T-helper 1 cell (primary cell): ENCODE measurements at places on chromosomes 2 and 18.

DNA sequence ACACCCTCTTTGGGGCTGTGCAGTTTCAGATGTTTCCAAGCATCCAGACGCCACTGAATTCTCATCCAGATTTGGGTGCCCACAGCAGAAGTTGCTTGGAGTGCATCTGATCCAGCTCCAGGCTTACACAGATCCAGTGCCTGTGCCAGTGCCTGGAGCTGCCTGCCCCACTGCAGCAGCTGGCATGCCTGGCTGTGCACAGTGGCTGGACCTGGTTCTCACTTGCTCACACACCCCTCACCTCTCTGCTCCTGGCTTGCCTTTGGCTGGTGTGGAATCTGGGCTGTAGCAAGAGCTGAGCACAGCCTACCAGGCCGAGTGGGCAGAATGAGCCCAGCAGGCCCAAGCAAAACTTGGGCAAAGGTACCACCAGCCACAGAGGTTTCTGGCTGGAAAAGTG is 137.9 kb downstream of the SPAG16 start:
- no peak for DNase-seq

DNA sequence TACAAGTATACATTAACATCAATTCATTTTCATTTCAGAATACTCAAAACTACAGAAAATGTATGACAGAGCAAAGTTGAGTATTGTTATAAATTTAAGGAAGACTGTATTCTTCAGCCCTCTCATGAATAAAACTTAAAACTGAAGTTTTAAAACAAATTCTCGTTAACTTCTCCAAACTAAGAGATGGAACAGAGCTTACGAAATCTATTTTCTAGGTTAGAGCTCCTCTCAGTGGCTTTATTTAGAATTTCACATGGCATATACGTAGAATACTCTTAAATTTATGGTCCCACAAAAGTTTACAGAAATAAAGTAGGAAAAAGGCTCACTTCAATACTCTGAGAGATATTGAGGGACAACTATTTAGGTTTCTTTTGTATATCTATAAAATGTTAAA is 612.1 kb downstream of the KCNJ3 start:
- DNase-seq, result no peak

GRCh38 chr2:88585969-88586368 is 41.3 kb downstream of the EIF2AK3 start:
- no peak for DNase-seq

DNA sequence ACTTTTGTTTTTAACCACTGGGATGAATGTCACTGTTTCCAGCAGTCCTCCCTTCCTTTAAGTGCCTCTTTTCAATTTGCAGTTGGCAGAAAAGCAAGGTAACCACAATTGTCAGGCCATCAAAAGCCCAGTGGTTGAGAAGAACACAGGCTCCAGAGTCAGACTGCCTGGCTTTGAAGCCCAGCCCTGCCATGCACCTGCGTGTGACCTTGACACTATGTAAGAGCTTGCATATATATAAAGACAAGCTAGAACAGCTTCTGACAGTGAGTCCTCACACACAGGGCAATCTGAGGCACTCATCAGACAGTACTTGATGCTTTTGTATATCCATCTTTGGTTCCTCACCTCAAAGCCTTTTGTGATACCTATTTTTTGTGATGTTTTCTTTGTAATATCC is 11.0 kb downstream of the CCBE1 start:
- DNase-seq, result no peak

- DNase-seq, result no peak
Observed at GRCh38 chr2:150522269-150522668, 34.8 kb upstream of the RND3 start.

DNA sequence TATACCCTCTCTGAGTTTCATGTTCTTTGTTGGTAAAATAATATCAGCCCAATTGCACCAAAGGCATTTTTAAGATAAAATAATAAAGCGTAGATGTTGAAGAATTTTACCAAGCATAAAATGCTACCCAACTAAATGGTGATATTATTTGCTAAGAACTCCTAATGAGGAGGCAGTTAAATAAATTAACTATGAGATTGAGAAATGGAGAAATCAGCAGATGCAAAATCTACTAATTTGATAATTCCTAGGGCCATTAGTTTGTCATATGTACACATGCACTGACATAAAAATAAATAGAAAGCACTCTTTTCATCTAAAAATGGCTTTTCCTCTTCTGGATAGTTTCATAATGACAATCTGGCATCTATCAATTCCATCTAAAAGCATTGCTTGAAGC is 681.5 kb upstream of the FAM98A start:
- DNase-seq, result no peak

GRCh38 chr2:120550893-120551446 is 184.7 kb upstream of the GLI2 start:
- DNase-seq, result no peak

GRCh38 chr2:40363631-40364030 is 88.3 kb downstream of the SLC8A1 start:
- DNase-seq, result no peak

GRCh38 chr2:231795525-231796327 is 9.5 kb downstream of the COPS7B start:
- DNase-seq, result no peak

DNA sequence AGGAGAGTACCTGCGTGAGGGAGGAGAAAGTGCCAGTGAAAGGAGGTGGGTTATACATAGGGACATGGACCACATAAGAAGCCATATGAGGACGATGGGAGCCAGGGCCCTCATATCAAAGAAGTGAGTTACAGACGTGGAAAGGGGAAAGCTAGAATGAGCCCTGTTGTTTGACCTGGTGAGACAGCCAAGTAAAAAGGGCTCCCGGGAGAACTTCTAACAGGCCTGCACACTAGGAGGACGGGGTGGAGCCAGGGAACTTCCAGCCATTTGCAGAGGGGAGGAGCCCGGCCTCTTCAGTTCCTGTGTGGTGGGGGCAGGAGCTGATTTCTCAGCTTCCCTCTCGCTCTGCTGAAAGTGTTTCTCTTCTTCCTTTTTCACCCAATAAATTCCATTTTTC is 84.1 kb upstream of the SLC66A3 start:
- DNase-seq, result no peak

DNA sequence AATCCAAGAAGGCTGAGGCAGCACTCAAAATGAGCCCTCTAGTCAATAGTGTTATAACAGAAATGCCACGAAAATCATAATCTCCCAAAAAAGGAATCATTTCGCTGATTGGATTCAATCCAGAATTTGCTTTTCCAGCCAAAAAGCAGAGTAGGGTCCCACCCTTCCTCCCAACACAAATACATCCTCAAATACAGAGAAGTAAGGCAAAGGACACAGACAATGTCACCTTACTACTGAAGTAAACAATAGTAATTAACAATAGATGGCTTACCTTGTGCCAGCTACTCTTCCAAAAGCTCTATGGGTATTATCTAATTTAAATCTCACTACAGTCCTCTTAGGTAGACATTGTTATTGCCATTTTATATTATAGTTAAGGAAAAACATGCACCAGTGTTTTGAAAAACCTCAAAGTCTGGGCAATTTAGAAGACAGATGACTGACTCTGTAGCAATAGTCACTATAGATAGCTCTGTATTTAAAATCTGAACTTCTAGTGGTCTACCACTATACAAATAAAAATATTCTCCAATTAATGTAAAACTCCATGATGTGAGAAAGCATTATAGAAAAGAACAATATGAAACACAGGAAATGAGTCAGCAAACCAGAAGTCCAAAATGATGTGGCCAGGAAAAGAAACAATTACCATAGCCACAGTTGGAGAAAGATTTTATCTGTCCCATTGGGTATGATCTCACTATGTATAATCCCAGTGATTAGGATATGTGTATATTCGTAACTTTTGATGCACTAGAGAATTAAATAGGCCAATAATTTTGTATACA is 305.0 kb upstream of the ERBB4 start:
- peak; percentile 23 for DNase-seq

- no peak for DNase-seq
Observed at GRCh38 chr18:49618742-49619681, 57.2 kb downstream of the LIPG start.

GRCh38 chr2:168343586-168343985 is 96.2 kb upstream of the STK39 start:
- DNase-seq, result no peak

DNA sequence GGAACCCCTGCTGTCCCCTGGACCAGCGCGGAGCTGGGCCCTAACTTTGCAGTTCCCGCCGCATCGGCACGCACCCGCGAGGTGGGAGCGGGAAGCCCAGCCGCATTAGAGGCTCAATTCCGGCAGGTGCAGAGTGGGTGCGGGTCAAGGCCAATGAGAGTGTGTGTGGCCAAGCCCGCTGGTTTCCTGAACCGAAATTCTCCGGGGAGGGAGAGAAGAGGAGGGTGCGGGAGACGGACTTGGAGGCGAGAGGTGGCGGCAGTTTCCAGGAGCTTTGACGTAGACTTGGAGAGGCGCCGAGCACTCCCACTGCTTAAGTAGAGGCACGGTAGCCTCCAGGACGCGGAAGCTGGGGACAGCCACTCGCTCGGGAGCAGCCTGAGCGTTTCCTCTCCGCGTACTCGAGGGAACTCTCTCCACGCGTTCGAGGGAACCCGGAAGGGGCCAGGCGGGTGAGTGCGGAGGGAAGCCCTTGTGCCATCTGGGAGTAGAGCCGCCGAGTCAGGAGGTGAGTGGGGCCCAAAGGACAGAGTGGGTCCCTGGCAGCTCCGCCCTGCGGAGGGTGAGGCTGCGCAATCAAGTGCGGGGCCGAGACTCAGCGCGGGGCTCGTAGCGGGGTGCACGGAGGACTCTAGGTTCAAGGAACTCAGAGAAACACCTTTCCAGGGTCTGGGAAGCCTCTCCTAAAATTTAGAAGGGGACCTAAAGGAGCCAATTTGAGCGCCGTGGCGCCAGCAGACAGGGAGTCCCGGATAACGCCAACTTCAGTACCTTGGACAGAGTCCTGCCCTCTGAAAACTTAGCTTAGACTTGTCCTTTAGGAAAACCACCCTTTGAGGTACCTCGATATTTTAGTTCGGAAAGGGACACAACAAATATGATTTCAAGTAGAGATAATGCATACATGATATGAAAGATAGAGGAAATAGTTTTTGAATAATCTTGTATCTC is at the start of gene FAM237A:
FAM237A (plus strand) TSS at position 413 of the 951 bp plus-strand sequence. CDS start 1,750 bp downstream, outside the sequence.
- DNase-seq, result no peak

- no peak for DNase-seq
Observed at GRCh38 chr2:164975891-164976290, 20.6 kb upstream of the SLC38A11 start.

GRCh38 chr2:34332813-34333212 is 733.7 kb upstream of the FAM98A start:
- no peak for DNase-seq

- DNase-seq, result no peak
Observed at GRCh38 chr2:226832061-226832460, 3.8 kb upstream of the RHBDD1 start.

DNA sequence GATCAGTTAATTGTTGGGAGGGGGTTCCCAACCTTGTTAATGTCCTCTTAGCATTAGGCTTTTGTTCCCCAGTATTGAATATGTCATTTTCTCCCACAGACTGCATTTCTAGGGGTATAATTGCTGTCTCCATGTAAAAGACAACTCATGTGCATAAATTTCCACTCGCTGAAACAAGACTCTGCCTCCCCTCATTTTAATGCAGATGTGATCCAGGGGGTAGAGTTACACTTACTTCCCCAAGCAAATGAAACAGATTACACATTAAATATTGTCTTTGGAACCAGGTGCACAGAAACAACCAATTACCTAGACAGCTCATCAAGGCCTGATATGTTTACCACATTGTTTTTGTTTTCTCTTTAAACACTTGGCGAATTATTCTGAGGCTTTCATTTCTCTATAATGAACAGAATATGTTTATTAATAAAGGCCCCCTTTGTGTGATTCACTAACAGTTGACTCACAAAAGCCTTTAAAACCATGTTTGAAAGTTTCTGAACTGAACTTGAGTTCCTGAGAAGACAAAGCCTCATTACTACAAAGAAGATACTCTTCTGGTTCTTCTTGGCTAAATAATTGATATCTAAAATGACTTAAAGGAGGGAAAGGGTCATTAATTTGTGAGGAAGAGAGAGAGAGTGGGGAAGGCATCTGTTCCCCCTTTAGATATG is 15.0 kb upstream of the ACVR1 start:
- no peak for DNase-seq

DNA sequence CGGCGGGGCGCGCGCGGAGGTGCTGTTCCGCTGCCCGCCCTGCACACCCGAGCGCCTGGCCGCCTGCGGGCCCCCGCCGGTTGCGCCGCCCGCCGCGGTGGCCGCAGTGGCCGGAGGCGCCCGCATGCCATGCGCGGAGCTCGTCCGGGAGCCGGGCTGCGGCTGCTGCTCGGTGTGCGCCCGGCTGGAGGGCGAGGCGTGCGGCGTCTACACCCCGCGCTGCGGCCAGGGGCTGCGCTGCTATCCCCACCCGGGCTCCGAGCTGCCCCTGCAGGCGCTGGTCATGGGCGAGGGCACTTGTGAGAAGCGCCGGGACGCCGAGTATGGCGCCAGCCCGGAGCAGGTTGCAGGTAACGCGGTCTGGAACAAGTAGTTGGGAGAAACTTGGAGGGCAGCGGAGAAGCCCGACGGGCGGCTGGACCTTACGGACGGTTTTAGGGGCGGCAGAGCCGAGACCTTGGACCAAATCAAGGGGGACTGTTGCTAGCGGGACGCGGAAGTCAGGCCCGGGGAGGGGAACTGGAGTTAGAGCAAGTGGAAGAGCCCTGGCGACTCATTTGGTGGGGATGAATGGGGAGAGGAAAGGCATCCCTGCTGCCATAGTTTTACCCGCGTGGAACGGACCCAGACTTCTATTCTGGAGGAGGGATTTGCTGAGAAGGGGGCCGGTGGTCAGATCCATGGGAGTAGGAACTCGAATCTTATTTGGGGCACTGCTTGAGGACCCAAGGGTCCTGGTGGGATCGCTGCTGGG is 573 bp downstream of the IGFBP2 start:
- DNase-seq, result no peak

GRCh38 chr18:25345081-25345866 is 6.7 kb downstream of the ZNF521 start:
- no peak for DNase-seq

DNA sequence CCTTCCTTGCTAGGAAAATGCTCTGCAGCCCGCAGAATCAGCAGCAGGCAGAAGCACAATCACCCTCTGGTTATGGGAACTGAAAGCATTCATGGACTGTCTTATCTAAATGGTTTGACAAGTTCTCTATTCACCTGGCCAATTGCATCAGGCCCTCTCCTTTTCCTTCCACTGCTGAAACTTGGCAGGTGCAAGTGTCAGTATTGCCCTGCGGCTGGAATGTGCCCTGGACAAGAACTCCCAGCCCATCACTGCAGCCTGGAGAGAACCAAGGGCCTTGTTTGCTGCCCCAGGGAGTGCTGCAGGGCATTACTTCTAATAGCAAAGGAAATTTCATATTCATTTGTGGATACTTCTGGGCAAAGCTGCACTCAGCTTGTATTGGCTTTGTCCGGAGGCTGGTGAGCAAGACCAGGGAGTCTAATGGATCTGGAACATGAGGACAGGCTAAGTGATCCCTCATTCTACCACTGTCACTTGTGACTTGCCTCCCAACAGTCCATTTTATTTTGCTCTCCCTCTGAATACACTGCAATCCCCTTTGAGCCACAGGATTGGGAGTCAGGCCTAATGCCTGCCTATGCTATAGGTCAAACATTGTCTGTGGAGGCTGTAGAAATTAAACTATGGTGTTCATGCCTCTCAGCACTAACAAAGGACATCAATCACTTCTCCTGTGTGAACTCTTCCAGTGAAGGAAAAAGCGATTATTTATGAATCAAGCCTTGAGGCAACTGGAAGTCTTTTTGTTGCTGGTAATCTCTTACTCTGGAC is 116.9 kb downstream of the LYPD6B start:
- DNase-seq, result no peak

GRCh38 chr2:167844714-167845530 is 402.5 kb downstream of the STK39 start:
- no peak for DNase-seq
